Stimulated activated CD4-positive, alpha-beta T cell treated with anti-CD3 and anti-CD28 coated beads, Interleukin-15, amount 100 ng/mL, for 1 hour (primary cell): ENCODE measurements at places on chromosomes 13 and 19.

DNA sequence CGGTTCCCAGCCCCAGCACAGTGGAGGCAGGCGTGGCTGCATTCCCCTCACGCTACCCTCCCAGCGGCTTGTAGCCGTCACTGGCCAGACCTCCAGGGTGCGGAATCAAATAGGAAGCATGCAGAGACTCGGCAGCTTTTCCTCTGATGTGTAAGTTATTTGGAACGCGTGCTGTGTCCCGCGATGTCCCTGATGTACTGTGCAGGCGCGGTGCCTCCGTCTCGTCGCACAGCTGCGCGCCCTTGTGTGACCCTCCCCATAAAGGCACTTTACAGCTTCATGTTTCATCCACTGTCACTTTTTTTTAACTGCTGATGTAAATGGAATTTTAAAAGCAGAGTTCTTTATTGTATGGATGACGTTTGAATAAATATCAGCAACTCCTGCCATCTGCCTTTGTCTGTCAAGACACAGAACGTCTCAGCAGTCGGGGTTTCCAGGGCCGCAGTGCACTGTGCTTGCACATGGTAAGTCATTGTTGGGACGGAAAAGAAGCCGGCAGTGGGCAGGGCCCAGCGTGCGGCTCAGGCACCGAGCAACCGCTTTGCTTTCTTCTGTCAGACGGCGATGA is 7.3 kb upstream of the F7 start:
- no peak for DNase-seq

- no peak for DNase-seq
These were observed 62.8 kb downstream of the FGF9 start for GRCh38 chr13:21733475-21734263.

DNA sequence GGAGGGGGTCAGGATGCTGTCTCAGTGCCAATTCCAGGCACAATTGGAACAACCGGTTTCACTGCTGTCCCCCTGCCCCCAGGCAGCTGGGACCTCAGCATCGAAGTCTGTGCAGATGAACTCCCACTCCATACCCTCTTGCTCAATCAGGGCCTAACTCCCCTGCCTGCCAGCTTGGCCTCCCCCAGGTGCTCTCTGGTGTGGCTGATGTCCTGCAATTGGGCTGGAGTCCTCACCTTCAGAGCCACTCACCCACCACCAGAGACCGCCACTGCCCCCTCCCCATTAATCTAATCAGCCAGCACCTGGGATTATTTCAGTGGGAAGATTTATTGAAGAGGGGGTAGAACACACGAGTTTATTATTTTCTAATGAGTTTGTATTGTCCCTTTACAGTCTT is 118.8 kb downstream of the MIPEP start:
- DNase-seq, result no peak

DNA sequence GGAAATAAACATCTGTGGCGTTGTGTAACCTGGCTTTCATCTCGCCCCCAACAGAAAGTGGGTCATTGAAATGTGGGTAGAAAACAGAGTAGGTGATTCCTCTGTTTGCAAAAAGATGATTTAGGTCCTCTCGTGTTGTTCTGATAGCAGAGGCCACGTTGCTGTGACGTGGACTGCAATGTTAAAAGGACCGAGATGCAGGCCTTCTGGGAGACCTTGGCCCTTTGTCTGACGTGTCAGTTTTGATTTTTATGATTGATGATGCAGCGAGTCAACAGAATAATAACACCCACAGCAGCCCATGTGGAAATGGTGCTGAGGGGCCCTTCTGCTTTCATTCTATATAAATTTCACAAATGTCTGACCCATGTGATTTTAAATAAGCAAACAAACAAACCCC is 68.9 kb downstream of the FGF9 start:
- no peak for DNase-seq

- peak; percentile 53 for DNase-seq
These were observed 29.4 kb downstream of the SPC24 start for GRCh38 chr19:11125994-11126685.

DNA sequence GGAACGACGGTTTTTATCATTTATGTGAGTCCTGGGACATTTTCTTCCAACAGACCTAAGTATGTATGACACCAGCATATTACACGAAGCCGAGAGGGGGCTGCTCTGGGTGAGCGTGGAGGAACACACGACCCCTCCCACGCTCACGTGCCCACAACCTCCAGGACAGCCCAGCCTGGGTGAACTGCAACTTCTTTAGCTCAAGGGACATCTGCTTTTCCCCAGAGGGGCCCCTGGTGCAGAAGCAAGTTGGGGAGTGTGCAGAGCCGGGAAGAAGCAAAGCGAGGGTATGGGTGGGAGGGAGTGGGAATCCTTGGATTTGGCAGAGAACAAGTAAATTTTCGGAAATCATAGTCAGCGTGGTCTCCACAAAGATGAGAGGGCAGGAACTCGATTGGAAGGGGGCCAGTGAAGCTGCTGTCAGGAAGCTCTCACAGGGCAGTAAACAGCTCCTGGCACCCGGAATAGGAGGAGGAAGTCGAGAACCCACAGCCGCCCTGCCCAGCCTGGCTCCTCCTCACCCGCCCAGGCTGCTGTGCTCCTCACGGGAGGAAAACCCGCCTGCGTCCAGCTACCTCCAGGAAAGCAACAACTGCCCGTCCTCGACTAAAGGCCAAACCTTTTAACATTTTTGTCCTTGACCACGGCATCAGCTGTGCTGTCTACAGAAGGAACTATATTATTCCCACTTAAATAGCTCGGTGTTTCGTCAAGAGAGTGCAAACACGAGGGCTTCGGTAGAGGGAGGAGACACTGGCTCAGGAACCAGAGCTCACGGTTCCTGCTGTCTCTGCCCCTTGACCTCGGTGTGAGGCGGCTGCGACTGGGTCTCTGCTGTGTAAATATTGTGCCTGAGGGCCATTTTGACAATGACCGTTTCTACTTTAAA is 17.2 kb upstream of the CFAP97D2 start:
- no peak for DNase-seq

GRCh38 chr19:20167651-20168122 is 673 bp downstream of the ZNF486 start:
- no peak for DNase-seq

- no peak for DNase-seq
These were observed 1052.8 kb upstream of the SPRY2 start for GRCh38 chr13:81393721-81394120.

GRCh38 chr19:30281906-30282305 is 90.3 kb upstream of the ZNF536 start:
- DNase-seq, result no peak

DNA sequence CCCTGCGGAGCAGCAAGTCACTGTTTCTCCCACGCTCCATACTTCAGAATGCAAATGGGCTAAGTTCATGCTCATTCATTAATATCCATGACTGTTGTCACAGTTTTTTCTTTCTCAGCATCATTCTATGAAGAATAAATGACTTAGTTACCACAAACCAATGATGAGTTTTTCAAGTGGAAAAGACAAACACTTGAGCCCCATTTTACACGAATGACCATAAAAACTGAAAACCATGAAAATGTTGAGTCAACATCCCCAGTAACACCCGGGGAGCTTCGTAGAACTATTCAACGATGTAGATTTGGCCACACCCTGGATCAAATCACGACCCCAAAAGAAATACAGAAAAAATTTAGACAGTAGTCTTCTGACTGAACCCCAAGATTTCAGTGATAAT is 99.8 kb upstream of the GJB6 start:
- DNase-seq, result no peak

DNA sequence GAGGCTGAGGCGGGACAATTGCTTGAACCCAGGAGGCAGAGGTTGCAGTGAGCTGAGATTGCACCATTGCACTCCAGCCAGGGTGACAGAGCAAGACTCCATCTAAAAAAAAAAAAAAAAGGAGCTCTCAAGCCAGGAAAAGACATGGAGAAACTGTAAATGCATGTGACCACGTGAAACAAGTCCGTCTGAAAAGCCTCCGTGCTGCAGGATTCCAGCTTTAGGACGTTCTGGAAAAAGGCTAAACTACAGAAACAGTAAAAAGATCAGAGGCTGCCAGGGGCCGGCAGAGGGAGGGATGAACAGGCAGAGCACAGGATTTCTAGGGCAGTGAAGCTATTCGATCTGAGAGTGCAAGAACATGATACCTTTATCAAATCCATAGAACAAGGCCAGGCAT is 40.7 kb upstream of the NDUFS7 start:
- DNase-seq, result no peak

- no peak for DNase-seq
These were observed 55.1 kb downstream of the GPR180 start for GRCh38 chr13:94656766-94657165.

- DNase-seq, result no peak
These were observed 162.5 kb downstream of the KCTD12 start for GRCh38 chr13:76723551-76724232.

GRCh38 chr19:3459965-3460582 is 20.3 kb downstream of the SMIM24 start:
- DNase-seq, result no peak

DNA sequence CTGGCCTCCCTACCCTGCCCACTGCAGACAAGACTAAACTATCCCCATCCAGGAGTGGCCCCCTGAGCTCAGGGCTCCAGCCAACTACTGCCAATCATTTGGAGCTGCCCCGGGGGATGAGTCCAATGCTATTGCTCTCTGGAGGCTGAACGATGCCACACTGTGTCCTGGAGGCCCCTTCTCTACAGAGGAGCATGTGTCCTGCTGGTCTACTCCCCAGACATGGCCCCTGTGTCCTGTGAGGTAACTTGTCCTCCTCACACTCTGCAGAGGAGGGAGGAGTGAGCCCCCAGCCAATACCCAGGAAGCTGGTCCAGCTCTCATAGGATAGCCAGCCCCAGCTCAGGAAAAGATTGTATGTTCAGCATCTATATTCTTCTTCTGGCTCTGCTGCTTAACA is 159.1 kb upstream of the GPR12 start:
- DNase-seq, result no peak

DNA sequence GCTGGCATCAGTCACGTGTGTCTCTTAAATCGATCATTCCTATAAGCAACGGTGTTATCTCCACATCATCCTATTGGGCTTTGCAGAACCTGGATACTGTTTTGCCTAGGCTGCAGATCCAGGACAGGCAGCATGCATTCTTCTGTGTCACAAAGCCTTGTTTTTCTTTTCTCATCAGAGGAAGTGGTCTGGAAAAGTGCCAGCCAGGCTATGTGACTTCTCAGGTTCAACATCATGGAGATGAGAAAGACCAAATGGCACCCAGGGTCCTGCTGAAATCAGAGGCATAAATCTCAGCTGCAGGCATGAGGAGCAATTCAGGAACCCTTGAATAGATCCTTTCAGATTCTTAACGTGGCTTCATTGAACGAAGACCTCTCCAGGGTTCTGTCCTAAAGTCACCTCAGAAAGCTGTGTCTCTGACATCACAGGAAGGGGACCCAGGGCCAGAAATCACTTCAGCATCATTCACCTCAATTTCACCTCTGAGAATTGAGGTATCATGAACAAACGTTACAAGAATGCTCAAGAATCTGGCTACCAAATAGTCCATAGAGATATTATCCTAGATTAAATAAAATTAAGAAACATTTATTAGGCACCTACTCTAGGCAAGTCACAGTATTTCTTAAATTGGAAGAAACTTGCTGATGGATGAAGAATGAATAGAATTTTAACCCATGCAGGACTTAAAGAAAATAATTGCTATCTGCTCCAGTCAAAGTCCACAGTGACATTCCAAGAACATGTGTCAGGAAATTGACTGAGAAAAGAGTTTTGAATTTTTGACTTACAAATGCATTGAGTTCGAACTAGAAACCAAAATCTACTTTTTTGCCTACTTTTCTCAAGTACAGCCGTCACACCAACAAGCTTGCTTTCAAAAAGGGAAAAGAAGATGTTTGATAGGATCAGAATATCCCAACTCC is 124.1 kb downstream of the COG6 start:
- no peak for DNase-seq

GRCh38 chr13:26497968-26498511 is 59.4 kb upstream of the WASF3 start:
- DNase-seq, result no peak

DNA sequence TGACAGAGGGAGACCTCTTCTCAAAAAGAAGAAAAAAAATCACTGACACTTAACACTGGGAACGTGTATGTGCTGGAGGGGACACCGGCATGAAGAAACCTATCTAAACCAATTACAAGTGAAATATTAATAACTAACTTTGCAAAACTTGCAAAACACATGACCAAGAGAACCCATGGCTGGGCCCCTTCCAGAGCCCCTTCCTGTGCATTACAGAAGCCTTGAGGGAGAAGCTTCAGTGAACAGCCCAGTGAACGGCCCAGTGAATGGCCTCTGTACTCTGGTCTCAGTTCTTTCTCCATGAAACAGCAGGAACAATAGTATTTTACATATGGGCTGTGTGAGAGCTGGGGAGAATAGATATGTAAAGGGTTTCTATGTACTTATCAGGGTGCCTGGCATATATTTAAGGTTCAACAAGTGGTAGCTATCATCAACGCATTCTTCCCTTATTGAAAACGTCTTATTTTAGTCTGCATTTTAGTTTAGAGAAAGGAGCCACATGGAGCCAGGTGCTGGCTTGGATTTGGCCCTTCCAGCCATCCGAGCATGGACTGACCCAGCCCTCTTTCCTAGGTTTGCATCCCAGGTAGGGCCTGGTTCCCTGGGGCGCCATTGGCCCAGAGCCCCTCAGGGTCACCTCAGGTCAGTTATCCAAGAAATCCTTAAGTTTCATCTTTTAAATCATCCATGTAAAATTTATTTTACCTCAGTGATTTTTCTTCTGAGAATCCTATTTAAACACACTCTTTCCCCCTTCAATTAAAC is 54.5 kb downstream of the CCDC70 start:
- DNase-seq, result no peak

DNA sequence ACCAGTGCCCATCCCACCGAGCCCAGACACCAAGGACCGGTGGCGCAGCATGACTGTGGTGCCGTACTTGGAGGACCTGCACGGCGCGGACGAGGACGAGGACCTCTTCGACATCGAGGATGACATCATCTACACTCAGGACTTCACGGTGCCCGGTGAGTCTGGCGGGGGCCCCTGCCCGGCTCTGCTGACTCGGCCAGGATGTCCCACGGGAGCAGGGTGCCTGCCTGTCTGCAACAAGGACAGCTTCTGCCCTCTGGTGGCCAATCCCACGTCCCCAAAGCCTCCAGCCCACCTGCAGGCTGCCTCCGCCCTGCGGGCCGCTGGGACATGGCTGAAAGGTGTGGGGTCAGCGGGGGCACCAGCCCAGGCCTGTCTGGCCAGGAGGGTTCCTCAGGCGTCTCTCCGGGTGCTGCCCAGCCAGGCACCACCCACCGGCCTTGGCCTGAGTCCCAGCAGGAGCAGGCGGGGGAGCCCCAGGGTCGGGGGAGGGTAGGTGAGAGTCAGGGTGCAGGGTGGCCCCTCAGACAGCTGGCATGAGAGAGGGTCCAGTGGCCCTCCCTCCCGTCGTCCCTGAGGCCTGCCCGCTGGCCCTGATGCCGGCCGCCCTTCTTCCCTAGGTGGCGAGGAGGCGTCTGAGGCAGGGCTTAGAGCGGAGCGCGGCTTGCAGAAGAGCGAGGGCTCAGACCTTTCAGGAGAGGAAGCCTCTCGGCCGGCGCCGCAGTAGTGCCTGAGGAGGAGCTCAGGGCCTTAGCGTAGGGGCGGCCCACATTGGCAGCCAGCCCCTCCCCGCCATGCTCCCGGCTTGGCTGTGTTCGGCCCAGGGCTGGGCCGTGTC is 14.6 kb downstream of the CBARP start:
- no peak for DNase-seq
